Fibroblast of the conjunctiva (primary cell): ENCODE measurements at places on chromosomes 5 and 9.

DNA sequence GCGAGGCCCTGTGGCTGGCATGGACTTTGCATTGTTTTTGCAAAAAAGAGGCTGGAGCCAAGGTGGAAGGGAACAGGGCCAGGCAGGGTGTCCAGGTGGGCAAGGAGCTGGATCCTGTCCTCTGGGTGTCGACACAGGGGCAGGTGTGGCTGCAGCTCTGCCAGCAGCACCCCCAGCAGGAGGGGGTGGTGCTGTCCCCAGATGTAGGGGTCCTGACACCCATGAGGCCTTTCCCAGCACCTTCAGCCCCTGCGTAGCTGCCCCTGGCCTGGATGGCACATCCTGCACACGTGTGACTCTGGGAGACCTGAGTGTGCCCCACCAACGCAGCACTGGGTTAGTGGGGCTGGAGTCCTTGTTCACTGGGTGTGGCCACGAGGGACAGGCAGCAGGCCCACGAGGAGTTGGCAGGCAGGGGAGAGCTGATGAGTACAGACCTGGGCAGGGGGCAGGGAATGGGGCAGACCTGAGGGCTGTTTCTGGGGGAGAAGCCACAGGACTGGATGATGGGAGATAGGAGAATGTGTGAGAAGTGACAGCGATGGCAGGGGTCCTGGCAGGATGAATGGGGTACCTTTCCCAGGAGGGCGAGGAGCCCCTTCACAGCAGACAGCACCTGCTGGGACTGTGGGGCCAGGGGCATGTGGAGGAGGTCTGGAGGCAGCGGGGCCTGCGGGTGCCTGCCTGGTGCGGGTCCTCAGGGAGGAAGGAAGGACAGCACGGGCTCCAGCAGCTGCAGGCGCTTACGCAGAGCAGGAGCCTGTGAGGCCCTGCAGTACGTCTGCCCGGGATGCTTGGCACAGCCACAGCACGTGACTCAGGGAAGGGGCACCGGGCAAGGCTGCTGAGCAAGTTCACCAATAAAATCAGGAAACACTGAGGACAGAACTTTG, 3.6 kb upstream of the RASGEF1C start:
- no peak for DNase-seq

GRCh38 chr9:94645901-94646300, 6.6 kb upstream of the FBP1 start:
- no peak for DNase-seq

GRCh38 chr5:142906863-142907671, 136.9 kb downstream of the ARHGAP26 start:
- DNase-seq: no peak

GRCh38 chr9:1639166-1639565, 376.0 kb upstream of the SMARCA2 start:
- no peak for DNase-seq

DNA sequence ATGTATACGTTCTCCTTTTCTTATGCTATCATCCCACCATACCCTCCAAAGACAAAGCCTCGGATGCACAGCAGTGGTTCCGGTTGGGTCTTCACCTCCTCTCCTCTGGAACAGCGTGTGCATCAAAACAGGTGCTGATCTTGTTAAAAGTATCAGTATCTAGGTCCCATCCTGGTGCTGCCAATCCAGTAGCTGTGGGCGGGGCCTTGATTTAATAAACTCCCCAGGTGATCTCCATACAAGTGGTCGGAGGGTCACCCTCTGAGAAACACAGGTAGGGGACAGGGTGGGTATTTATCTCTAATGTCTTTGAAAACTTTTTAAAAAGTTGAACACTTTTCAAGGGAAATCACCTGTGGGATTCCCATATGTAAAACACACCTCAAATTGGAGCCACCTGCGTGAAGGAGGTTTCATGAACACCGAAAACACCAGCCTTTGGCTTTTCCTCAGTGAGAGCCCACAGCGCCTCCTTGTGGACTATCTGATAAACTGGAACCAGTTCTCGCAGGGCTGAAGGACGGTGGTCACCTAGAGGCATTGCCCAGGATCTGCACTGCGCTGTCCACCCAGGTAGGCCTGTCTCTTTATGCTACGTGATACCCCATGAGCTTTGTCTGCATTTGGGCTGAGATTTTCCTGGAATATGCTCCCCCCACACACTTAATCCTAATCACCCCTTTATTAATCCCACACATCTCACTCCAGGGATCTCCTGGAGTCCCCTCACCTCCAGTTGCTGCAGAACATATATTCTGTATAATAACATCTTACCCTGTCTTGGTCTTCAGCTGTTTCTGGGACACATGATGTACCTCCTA, 80.5 kb upstream of the EPB41L4B start:
- DNase-seq: peak; percentile 17

DNA sequence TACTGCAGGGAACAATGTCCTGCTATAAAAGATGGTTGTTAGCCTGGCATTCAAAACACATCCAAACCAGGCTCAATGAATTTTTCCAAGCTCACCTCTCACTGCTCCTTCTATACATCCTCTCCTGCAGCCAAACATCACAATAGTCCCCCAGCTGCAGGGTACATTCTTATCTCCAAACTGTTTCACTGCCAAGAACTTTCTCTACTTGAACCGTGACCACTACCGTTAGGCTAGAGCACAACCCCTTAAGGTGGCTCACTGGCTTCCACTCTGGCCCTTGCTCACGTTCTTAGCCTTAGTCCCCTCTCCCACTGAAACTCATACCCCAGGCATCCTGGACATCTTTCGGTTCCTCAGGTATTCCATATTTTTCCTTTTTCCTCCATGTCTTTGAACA, 29.0 kb upstream of the ANXA6 start:
- DNase-seq: no peak

DNA sequence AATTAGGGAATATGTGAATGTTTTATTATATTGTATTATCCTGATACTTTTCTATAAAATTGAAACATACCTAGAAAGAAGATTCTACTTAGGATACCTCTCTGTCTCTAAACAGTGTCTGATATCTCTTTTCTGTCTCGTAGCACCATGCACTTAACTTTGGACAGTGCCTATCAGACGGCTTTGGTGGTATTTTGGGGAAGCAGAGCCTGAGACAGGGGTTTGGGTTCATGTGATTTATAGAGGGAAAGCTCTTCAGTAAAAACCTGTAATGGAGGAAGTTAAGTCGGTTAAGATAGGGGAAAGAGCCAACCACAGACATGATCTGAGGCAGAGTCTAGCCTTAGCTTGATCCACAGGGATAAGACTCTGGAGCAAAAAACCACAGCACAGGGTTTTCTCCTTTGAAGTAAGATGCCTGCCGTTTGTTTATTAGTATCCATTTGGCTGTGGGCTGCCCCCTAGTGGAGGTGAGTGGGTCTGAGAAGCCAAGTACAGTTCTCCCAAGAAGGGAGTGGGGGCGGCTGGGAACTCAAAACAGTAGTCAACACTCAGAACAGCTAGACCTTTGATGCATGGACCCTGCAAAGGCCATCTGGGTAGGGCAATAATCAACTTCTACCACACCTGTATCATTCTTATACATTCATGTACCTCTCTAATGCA, 141.2 kb upstream of the ASTN2 start:
- peak; percentile 1 for DNase-seq

GRCh38 chr5:145887976-145888574, 15.3 kb upstream of the GRXCR2 start:
- DNase-seq: peak; percentile 47

DNA sequence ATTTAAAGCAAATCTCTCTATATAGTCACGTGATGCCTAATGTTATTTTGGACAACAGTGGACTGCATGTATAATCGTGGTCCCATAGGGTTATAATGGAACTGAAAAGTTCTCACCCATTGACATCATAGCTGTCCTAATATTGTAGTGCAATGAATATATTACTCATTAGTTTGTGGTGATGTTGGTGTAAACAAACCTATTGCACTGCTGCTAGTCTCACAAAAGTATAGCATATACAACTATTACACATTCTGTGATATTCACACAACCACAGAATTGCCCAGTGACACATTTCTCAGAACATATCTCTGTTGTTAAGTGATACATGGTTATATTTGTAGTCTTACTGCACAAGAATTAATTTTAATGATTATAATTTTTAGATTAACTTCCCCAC, 37.7 kb downstream of the IPO11 start:
- DNase-seq: no peak

GRCh38 chr9:38015266-38015665, 53.8 kb downstream of the SHB start:
- DNase-seq: no peak

- no peak for DNase-seq
Measured at GRCh38 chr9:37197158-37198038, 77.0 kb downstream of the ZCCHC7 start.

GRCh38 chr5:154176181-154176580, 14.4 kb upstream of the GALNT10 start:
- no peak for DNase-seq

DNA sequence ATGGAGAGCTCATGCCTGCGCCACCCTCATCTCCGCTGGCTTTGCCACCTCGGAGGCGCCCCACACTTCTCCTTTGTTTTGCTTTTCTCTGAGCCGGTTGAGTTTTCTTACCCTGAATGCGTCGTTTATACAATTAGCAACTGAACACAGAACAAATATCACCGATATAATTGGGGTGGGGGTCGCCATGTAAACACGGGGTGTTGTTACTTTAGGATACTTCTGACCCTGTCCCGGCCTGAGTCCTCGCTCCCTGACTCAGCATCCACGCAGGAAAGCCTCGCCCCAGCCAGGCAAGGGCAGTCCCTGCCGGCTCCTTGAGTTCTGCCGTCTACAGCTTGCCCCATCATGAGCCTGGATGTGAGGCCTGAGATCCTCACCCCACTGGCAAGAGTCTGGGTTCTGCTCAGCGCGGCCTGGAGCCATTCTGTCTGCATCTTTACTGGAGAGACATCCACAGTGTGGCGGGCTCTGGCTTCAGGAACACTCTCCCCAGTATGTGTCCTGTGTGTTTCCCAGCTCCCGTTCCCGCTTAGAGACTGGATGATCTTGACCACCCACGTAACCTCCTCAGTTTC, 5.5 kb downstream of the NKX2-5 start:
- no peak for DNase-seq

DNA sequence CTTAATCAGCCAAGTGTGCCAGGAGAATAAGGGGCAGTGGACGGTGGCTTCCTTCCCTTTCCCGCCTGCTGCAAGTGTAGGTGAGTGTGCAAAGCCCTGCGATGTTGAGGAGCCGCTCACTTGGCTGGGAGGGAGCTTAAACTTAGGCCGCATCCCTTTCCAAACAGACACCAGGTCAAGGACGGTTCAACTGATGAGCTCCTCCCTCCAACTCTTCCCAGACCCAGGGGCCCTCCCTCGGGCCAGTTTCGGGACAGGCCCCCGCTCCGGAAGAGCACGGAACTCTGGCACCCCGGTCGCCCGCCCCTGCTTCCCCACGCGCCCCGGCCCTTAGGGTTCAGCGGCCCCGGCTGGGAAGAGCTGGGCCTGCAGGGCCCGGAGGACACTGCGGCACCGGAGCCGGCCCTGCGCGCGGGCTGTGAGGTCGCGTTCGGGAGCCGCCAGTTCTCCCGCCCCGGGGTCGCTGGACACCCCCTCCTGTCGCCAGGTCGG, 481 bp downstream of the MRPL36 start:
- DNase-seq: no peak

GRCh38 chr5:181217803-181218062, 5.3 kb upstream of the TRIM41 start:
- DNase-seq: no peak

GRCh38 chr5:127839072-127839471, 135.9 kb downstream of the CCDC192 start:
- DNase-seq: no peak

DNA sequence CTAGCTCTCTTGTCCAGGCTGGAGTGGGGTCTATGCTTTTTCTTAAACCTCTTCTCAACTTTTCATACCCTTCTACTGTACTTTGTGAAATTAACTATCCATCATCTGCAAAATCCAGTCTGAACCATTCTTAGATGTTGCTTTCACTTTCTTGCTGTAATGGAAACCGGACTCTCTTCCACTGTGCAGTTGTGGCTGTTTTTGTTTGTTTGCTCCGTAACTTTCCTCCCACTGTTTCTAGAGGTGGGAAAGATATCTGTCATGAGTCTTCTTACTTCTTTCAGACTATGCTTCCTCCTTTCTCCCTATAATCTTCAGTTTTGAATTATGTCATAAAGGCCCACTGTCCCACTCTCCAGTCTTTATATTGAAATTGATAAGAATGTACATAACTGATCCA, 6.5 kb downstream of the TNPO1 start:
- no peak for DNase-seq

GRCh38 chr5:143258559-143259253, 144.8 kb downstream of the NR3C1 start:
- no peak for DNase-seq

- DNase-seq: peak; percentile 56
Measured at GRCh38 chr5:33322632-33323031, 118.1 kb upstream of the TARS1 start.

DNA sequence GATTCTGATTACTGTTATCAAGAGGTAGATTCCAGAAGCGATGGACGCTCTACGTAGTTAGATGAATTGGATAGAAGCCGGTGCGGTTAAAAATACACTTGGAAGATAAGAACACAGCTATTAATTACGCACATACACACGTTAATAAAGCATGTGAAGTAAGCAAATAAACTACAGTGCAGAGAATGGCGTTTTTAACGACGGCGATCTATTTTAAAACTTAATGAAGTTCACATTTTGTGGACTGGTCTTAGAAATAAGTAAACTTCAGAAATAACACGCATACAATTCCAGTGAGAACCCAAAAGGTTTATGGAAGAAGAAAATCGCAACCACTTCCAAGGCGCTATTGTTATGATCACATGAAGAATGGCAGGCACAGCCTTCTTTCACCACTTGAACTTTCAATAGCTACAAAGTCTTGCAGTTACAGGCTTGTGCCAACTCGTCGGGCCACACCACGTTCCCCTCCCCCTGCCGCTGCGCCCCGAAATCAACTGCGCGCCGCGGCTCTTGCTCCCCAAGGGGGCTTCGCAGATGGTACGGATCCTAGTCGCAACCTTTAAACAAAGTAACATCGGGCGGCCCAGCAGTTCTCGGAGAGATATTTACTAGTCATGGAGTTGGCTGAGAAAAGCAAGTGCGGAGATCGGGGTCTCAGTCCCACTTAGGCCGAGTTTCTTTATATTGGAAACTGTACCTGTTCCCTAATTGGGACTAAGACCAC, 866 bp upstream of the SEMA6A start:
- no peak for DNase-seq

- DNase-seq: no peak
Measured at GRCh38 chr5:33789567-33789957, 102.2 kb downstream of the ADAMTS12 start.

DNA sequence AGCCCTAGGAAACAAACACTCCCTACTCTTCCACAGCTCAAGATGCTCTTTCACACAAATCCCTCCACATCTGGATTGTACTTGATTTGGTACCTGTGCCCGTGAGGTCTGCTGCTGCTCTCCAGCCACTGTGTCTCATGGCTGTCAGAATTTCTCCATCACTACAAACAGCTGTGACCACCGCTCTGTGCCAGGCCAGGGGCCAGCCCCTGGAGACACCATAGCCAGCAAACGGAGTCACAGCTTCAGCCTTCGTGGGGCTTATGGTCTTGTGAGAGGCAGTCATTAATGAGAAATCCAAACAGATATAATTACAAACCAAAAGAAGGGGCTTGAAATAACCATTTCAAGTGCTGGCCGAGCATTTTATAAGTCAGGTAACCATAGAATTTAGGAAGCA, 43.6 kb downstream of the ADAM19 start:
- DNase-seq: no peak

- no peak for DNase-seq
Measured at GRCh38 chr9:97220894-97221477, 86.5 kb upstream of the CCDC180 start.

GRCh38 chr9:114945616-114946412, 15.4 kb upstream of the TNFSF8 start:
- no peak for DNase-seq

- no peak for DNase-seq
Measured at GRCh38 chr5:178287791-178288105, 55.1 kb upstream of the PHYKPL start.
